ENCODE measurements at places on chromosomes 6 and 20. TPM values are rescaled to one million over a fixed set of nuclear protein-coding genes. Genes with fewer than 3 reads are reported as not detected.

Gene RBPJL
- not detected for total RNA-seq

Gene CST5
- total RNA-seq, result not detected

Gene PLN
- not detected for total RNA-seq

Gene RAD21L1
- total RNA-seq, result not detected

Gene C6orf58
- total RNA-seq, result 0.24 TPM

Data from A549 treated with DMSO at 1 μM for 4 hours (cell line).